ENCODE measurements at places on chromosomes 11 and 22. TPM values are rescaled to one million over a fixed set of nuclear protein-coding genes. Genes with fewer than 3 reads are reported as not detected.

The MMP10 gene
- 0.30 TPM for polyA plus RNA-seq

DNA sequence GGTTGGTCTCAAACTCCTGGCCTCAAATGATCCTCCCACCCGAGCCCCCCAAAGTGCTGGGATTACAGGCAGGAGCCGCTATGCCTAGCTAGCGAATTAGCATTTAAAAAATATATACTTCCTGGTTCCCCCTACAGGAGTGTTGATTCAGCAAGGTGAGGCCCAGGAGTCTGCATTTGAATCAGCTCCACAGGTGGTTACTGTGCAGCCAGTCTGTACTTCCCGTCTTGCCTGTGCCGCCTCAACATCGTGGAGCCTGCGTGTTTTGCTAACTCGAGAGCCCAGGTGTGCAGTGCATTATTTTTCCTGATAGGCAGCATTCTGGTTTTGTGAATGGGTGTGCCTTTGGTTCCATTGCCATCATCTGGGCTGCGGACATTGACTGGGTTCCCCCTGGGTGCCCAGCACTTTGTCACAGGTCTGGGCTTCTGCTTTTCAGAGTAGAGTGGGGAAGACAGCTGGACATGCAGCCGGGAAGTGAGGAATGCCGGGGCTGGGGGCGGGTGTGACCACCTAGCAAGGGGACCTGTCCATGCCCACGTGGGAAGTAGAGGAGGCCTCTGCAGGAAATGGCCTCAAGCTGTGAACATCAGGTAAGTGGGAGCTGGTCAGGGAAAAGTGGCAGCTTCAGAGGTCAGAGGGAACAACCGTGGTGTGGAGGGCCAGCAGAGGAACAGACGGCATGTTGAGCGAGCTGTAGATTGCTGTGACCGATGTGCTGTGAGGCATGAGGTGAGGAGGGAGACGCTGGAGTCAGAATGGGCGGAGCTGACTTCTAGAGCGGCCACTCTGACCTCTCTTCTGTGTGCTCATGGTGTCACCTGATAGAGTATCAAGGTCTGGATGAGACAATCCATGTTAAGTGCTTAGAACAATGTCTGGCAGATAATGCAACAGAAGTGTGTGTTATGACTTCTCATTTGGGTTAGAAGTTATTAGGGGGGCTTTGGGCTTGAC lies 42.2 kb downstream of the PPFIA1 start:
- DNase-seq = no peak

- no peak for DNase-seq
These were observed 109.3 kb downstream of the NECTIN1 start for GRCh38 chr11:119619665-119620064.

DNA sequence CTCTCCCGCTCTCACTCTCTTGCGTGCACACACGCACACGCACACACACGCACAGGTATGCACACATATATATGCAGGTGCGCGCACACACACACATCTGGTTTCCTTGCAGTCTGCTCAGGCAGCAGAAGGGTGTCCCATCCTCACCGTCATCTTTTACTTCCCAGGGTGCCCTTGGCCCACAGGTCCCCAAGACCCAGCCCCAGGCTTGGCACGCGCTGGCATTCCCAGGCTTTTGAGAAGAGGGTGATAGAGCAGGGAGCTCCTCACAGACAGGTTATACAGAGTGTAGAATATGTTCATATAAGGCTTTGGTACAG lies 52.0 kb upstream of the SPATA19 start:
- DNase-seq = no peak

- DNase-seq = no peak
These were observed 35.5 kb downstream of the RNF141 start for GRCh38 chr11:10505278-10506007.

The OR51E2 gene
- polyA plus RNA-seq = 0.66 TPM

The ZDHHC5 gene
- polyA plus RNA-seq = 50.0 TPM

The ASCL3 gene
- polyA plus RNA-seq = not detected

DNA sequence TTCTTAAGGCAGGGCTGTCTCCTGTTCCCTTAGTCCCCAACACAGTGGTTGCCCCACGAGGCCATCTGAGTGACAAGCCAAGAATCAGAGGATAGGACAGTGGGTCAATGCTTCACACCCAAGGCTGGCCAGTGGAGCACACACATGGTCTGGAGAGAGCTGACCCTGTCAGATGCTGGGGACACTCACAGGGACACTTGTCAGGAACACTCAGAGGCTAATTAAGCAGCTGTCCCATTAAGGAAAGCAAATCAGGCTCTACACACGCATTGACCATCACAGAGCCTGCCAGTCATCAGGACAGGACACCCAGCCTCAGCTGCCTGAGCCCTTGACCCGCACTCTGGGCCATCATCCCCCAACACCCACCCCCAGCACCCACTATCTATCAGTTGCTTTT lies 18.2 kb downstream of the GDPD5 start:
- no peak for DNase-seq

DNA sequence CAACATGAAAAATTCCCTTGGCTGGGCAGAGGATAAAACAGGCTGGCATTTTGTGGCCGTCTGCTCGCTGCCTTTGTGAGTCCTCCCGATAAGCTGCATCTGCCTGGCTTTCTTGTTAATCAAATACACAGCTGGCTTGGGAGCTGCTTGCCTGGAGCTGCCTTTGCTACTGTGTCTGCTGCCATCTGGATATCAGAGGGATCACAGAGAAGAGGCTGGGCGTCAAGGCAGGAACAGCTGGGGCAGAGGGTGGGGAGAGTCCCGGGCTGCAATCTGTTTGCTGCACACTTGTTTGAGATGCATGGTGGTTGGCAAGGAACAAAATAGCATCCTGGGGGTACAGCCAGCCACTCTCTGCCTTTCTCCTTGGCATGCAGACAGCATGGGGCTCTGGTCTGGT lies 36.0 kb downstream of the COMMD9 start:
- no peak for DNase-seq

- no peak for DNase-seq
These were observed 21.2 kb downstream of the MCM5 start for GRCh38 chr22:35421121-35421520.

DNA sequence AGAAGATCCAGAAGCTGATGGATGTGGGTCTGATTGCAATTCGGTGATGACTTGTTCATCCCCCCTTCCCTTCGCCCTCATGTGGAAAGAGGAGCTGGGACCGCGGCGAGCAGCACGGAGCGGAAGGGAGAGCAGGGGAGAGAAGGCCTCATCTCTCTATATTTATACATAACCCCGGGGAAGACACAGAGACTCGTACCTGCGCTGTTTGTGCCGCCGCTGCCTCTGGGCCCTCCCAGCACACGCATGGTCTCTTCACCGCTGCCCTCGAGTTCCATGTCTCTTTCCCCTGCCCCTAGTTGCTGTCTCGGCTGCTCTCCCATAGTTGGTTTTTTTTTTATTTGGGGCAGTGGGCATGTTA lies 2.5 kb upstream of the FERMT3 start:
- DNase-seq = no peak

- peak; percentile 91 for DNase-seq
These were observed at the start of the genes C11orf98 and CSKMT for GRCh38 chr11:62665075-62665598. TSS of gene C11orf98 (minus strand) at chr11:62665210. CDS start at chr11:62665169, 41 bp downstream. TSS of gene CSKMT (plus strand) at chr11:62665312. CDS start at chr11:62665880, 568 bp downstream.

DNA sequence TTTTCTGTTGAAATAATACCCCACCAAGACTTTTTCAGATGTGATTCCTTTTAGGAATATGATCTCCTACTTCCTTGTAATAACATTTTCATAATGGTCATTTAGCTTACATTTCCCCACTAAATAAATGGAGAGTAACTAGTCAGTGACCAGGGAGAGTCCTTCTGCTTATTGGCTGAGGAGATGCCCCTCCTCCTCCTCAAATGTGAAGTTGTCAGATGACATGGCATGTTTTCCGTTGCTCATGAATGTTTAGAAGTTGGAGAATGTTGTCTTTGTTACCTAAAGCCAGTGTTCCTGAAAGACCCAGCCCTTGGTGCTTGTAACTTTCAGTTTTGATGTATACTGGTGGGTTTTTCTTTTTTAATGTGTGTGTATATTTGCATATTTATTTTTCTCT lies 38.2 kb downstream of the CSRP3 start:
- DNase-seq = no peak

DNA sequence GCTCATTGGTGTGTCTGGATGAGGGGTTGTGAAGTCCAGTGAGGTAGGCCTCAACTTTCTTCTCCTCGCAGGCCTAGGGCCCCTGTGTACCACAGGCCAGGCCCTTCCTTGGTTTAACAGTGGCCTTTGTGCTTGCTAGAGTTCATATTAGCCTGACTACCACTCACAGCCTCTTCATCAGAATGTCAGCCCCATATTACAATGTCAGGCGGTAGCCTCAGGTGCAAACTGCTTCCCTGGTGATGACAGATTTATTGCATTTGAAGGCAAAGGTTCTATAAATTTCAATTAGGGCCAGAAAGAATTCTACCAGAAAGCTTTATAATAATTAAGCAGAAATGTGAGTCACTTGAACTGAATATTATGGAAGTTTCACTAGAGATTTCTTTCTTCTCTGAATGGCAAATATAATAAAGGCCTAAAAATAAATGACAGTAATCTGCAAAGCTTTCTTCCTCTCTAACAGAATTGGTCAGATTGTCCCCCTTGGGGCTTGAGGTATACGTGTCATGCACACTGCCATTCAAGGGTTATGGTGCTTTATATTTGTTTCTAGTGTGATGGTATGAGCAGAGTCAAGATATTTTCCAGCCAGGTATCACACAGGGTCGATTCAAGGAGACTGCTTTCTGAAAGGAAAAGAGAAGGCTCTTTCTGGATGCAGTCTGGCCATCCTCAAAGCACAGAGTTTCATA lies 210.3 kb downstream of the CWF19L2 start:
- no peak for DNase-seq

The SLC25A1 gene
- 85.1 TPM for polyA plus RNA-seq

DNA sequence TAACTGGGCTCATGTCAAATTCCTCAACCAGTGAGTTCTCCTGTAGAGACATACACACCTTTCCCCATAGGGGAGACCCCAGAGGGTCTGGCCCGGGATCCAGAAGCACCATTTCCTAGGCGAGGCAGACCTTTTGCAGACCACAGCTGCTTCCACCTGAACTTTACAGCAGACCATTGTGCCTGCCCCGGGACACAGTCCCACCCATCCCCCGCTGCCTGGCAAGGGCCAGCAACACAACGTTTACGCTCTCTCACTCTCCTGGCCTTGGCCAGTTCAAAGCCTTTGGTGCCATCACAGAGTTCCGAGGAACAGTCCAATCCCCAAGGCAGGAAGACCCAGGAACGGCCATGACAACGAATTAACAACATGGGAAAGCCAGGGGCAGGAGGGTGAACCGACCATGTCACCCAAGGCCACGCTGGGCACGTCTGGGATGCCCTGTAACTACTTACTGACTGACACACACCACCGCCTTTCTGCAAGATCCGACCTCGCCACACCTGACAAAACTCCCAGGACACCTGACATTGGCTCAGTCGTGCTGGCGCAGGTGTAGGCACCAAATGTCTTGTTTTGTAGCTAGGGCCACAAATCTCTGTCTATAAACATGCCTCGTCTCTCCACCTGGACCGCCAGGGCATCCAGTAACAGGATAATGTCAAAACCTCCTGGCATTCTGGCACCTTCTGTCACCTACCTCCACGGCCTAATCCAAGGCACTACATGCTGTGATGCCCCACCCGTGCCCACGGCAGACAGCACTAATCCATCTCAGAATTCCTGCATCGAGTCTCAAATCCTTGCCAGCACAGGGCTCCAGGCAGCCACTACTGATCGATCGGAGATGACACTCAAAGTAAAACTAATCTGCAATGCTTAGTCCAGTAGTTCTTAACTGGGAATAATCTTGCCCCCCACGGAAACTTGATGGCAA lies 51.3 kb downstream of the MYH9 start:
- DNase-seq = no peak

DNA sequence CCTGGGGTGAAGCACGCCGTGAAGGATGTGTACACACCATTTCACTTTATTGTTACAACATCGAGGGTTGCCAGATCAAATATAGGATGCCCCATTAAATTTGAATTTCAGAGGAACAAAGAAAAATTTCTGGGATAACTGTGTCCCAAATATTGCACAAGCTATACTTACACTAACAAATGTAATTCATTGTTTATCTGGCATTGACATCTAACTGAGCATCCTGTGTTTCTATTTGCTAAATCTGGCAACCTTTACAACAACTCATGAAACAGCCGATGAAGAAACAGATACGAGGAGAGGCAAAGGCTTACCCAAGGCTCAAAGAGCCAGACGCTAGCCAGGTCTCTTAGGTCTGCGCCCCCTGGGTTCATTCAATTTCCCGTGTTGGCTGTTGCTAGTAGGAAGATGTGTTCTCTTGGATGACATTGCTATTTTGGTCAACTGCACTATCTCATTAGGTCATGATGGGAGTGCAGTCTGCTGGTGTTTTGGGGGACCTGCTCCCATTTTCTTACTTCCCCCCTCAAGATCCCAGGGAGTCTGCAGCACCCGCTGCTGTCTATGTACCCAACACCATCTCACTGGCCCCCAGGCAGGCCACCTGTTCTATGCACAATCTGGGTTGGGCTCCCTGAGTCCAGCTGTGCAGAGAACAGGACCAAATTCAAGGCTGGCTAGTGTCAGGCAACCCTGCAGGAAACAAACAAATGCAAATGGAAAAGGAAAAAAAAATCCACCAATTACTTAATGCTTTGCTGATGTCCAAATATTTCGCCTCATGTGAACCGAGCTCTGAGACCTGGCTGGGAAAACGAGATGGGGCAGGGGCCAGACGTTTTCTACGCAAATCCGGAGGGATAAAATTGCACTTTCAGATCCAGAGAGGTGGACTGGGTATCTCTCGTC lies 560.9 kb downstream of the MIAT start:
- no peak for DNase-seq

GRCh38 chr11:108597736-108598355 lies 4.3 kb upstream of the EXPH5 start:
- no peak for DNase-seq

GRCh38 chr22:47281126-47282106 lies 519.0 kb downstream of the TBC1D22A start:
- DNase-seq = no peak

GRCh38 chr11:73576185-73576614 lies 21.7 kb downstream of the FAM168A start:
- no peak for DNase-seq

- no peak for DNase-seq
These were observed 38.2 kb upstream of the SESN3 start for GRCh38 chr11:95269036-95269819.

The ZFTA gene
- 43.4 TPM for polyA plus RNA-seq

- peak; percentile 66 for DNase-seq
These were observed 934 bp downstream of the HSD17B12 start for GRCh38 chr11:43681401-43681942.

The SEC14L6 gene
- polyA plus RNA-seq = 6.8 TPM

- no peak for DNase-seq
These were observed 38.5 kb upstream of the CTSC start for GRCh38 chr11:88375927-88376470.

DNA sequence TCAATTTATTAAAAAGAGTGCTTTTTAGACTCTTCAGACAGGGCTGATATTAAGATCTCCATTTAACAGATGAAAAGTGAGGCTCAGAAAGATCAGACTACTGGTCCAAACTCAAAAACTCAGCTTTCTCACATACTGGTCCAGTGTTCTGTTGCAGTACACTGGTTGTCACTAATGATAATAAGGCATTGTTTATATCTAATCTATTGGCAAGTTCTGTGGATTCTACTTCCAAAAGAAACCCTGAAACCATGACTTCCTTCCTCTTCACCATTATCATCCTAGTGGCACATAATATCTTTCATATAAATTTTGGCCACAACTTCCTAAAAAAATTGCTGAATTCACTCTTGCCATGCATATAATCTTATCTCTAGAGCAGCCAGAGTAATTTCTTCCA lies 36.9 kb downstream of the F2 start:
- no peak for DNase-seq

GRCh38 chr11:123238297-123238696 lies 43.2 kb upstream of the CLMP start:
- DNase-seq = no peak
